Inflammatory macrophage (primary cell): ENCODE measurements at places on chromosomes 6 and 20.

DNA sequence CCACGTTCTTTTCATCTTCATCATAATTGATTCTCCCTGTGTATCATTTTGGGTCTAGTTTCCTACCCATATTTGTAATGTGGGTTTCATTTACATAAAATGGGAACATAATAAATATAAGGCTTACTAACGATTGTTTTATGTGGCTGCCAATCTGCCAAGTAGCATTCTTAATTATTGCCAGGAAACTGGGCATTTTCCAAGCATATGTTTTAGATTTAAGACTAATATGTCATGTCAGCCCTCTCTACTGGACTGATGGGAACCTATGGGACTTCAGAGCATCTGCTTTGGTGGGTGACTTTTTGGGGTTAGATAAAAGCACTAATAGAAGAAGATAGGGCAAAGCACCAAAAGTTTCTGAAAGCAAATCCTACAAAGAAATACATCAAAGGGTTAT is 157.5 kb downstream of the TBX18 start:
- no peak for DNase-seq

DNA sequence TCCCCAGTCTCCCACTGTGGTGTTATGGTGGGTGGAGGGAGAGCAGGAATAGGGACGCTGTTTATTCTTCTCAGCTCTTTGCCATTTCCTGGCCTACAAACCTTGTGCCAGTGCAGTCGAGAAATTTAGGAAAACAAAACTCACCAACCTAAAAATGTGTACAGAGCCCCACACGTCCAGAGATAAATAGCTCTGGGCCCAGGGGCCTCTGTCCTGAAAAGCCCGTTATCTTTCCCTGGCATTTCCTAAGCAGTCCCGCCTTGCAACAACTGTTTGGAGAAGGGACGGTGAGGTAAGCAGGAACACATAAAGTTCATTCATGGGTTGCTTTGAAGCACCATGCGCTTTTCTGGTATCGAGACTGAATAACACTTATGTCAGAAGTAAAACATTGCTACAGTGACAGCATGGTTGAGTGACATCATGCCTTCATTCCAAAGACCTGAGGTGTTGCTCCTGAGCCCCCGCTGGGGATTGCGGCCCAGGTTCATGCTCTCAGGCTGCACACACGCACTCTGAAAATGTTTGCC is 80.1 kb upstream of the NXT1 start:
- no peak for DNase-seq

GRCh38 chr20:16368645-16369292 is 204.5 kb downstream of the KIF16B start:
- no peak for DNase-seq

DNA sequence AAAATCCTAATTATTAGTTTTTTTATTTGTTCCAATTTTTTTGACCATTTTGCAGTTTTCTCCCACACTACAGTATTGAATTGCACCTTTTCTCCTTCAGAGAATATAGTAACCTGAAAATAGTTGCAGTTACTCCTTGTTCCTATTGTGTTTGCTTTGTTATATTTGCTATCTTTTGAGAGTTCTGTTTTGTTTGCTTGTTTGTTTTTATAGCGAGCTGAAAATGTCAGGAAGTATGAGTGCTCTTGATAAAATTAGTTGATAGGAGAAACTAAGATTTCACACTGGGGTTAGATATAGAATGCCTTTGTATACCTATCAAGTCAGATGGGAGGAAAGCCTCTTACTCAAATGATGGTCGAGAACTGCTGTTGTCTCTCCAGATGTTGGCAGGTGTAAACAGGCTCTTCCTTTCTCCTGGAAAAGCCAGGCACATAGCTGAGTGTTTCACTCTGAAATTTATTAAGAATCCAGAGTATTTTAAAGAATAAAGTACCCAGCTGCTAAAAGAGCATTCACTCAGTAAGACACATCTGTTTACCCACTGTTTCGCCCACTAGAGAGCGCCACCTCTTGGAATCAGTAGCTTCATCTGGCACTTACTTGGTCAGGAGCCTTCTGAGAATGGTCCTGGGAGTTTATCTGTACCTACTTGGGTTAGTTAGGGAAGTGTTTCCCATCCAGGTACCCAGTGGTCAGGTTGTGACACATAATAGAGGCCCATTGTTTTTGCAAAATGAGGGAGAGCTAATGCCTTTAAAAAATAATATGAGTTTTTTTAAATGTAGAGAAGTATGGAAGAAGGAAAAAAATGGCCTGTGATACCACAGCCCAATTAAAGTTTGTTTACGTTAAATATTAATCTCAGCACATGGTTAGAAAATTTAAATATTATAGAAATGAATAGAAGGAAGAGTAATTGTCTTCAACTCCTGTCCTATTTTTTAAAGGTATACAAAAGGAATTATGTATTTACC is 11.2 kb downstream of the NT5DC1 start:
- DNase-seq, result peak; percentile 21

DNA sequence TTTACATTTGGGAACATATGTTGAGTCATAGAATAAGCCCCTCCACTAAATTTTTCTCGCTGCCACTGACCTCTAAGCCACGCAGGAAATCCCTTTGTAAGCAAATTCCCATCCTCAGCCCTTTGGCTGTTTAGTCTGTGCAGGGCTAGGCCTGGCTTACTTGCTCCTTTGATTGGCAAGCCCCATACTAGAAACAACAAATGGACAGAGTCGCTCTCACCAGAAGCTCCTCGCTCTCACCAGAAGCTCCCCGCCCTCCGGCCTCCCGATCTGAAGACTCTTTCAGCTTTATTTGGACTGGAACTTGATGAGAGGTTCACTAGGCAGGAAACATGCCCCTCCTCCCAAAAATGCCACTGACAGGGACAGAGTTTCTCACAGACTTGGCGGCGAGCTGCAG is 149.2 kb upstream of the EXOC2 start:
- no peak for DNase-seq

- peak; percentile 45 for DNase-seq
These were observed 131.7 kb upstream of the MLIP start for GRCh38 chr6:53979468-53980067.

GRCh38 chr6:87501809-87502572 is 29.2 kb downstream of the SLC35A1 start:
- no peak for DNase-seq

GRCh38 chr6:161235776-161236633 is 37.9 kb downstream of the AGPAT4 start:
- DNase-seq, result peak; percentile 78

DNA sequence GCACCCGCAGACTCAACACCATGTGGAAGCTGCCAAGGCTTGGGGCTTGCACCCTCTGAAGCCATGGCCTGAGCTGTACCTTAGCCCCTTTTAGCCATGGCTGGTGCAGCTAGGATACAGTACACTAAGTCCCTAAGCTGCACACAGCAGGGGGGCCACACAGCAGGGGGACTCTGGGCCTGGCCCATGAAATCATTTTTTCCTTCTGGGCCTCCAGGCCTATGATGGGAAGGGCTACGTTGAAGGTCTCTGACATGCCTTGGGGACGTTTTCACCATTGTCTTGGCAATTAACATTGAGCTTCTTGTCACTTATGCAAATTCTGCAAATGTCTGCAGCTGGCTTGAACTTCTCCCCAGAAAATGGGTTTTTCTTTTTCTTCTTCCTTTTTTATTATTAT is 103.3 kb downstream of the SLC16A10 start:
- DNase-seq, result no peak

DNA sequence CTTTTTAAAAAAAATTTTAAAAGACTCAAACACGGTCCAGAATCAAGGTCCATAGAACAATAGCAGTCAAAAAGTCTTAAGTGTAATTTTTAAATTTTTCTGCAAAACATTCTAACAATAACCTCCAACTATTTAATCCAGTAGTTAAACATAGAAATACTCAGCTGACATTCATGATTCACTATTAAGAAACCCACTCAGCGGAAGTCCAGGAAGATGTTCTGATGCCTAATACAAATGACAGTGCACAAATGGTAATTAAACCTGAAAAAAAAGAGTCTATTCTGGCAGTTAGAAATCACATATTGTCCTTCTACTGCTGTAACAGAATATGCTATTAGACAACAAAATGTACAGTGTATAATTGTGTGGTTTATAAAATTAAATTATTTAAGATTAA is 128.2 kb upstream of the BMP5 start:
- DNase-seq, result peak; percentile 8

GRCh38 chr6:26043384-26044139 is 43.7 kb upstream of the HFE start:
- DNase-seq, result peak; percentile 91

- DNase-seq, result peak; percentile 80
These were observed 80.2 kb downstream of the MAP7 start for GRCh38 chr6:136470044-136470443.
